ENCODE measurements at places on chromosomes 6 and 20.

DNA sequence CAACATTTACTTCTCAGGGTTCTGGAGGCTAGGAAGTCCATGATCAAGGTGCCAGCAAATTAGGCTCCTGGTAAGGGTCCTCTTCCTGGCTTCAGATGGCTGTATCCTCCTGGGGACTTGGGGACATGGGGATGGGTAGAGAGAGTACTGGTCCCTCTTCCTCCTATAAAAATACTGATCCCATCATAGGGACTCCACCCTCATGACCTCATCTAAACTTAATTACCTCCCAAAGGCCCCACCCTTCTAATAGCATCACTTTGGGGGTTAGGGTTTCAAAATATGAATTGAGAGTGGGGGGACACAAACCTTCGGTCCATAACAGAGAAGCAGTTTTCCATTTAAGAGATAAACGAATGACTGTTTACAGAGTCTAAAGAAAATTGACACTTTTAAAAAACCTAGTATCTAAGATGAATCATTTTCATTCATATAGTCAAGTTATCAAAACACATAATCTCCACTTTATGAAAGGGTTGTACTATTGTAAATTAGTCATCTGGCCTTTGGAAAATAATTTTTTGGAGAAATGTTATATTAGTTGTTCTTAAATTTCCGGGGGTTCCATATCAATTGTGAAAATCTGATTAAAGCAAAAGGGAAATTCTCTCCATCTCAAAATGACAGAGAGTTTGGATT, 33.5 kb downstream of the ELOVL5 start:
- no peak for DNase-seq

GRCh38 chr20:10856237-10857015, 182.6 kb upstream of the JAG1 start:
- DNase-seq: no peak

DNA sequence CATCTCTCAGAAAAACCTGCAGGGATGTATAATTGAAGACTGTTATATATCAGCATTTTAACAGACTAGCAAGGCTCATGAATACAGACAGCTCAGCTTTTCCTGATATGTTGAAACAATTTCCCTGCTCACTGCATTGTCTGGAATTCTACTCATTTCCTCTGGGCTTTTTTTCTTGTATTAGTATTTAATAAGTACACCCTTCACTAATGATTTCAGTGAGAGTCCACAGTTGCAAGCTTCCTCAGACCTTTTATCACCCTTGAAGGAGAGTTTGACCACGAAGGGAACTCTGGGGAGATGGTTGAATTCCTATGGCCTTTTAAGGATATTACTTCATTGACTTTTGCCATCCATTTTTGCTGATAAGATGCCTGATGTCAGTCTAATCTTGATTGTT, 248.7 kb downstream of the ADGB start:
- no peak for DNase-seq

DNA sequence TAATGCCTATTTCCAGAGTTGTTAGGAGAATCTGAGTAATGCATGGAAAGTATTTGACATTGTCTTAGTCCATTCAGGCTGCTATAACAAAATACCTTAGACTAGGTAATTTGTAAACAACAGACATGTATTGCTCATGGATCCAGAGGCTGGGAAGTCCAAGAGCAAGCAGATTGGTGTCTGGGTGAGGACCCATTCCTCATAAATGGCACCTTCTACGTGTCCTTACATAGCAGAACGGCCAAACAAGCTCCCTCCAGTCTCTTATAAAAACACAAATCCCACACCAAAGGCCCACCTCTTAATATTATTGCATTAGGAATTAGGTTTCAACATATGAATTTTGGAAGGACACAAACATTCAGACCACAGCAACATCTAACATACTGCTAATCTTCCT, 30.2 kb downstream of the MBOAT1 start:
- no peak for DNase-seq

DNA sequence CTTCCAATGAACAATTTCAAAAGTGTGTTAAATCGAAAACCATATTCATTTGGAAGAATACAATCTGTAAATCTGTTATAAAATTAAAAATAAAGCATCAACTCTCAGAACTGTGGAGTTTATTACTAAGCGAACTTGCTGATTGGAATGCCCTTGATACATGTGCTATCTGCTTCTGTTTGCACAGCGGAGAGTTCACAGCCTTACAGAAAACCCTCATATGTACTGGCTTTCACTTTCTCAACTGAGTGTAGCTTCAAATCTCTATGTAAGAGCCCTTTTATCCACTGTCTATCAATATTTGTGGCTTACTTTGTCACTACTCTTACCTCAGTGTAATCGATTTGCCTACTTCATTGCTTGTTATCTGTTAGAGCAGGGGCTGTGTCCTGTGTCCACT, 447.4 kb downstream of the C6orf118 start:
- no peak for DNase-seq

Measured in A549 (cell line).